Right cardiac atrium (tissue), 5 donors: ENCODE measurements at places on chromosomes 5 and 9. TPM values are rescaled to one million over a fixed set of nuclear protein-coding genes. Genes with fewer than 3 reads are reported as not detected.

DNA sequence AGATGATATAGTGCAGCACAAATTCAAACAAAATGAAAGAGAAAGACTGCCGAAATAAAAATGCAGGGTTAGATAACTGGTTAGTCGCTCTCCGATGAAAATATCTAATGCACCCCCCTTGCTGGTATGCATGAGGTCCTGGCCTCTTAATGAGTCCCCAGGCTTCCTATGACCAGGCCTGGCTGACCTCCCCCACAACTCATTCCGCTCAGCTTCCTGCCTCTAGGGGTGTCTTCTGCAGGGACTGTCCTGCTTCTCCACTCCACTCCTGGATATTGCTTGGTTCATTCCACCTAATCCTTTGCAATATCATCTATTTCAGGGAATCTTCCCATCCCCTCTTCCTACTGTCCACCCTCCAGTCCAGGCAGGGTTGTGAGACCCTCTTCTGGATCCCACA is 341.8 kb downstream of the ASTN2 start:
- no peak for DNase-seq

DNA sequence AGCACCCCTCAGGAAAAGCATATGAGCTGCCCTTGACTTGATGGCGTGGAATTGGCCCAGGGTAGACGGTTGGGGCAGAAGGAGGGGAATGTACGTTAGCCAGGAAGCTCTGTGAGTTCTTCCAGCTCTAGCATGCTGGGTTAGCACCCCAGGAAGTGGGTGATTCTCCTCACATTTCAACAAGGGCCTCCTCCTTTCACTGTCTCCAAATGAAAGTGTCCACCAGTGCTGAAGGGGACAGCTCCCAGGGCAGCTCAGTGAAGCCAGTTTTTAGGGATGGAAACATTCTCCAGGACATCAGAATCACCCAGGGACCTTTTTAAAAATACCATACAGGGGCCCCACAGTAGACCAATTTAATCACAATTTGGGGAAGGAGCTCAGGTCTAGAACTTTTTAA is 17.2 kb upstream of the AFAP1L1 start:
- DNase-seq: no peak

- DNase-seq: no peak
Measured at GRCh38 chr5:102767862-102768261, 12.8 kb downstream of the PAM start.

DNA sequence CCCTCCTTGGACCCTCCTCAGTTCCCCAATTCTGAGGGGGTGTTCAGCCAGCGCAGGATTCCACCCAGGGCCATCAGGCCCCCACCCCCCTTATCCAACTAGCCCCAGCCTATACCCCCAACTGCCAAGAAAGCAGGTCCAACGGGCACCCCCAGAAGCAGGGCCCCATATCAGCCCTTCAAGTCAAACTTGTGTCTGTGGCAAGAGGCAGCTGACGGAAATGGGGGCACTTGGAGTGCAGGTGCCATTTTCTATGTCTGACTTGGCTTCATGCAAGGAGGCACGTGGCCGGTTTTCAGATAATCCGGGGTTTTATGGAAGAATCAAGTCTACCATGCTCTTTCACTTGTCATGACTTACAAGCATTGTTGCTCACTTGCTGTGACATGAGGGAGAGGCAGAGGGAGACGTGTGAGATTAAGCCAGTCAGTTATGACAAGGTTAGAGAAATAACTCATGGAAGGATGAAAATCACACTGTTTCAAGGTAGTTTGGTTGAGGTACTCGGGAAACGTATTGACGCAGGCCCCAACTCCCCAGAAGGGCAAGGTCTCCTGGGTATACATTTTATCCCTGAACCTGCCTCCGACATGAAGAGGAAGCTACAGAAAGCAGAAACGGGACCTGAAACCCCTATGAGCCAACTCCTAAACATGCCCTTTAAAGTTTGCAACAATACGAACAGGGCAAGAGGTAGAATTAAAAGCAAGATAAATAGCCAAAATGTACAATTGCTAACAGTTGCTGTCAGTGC is 26.5 kb upstream of the CLPTM1L start:
- DNase-seq: no peak

GRCh38 chr9:115413766-115414382 is 295.9 kb upstream of the TNC start:
- DNase-seq: no peak

DNA sequence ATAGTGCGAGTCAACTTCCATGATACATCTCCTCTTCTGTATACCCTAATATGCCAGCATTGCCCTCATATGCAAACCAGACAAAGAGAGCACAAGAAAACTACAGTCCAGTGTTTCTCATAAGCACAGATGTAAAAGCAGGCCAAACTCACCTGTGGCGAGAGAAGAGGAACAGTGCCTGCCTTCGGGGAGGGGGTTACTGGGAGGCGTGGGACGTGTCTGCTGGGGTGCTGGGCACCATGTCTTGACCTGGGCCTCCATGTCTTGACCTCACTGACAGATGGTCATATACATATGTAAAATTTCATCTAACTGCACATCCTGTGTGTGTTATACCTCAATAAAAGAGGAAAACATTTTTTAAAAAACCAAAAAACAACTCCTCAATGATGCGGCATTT is 159.3 kb upstream of the PPP1R26 start:
- DNase-seq: no peak

DNA sequence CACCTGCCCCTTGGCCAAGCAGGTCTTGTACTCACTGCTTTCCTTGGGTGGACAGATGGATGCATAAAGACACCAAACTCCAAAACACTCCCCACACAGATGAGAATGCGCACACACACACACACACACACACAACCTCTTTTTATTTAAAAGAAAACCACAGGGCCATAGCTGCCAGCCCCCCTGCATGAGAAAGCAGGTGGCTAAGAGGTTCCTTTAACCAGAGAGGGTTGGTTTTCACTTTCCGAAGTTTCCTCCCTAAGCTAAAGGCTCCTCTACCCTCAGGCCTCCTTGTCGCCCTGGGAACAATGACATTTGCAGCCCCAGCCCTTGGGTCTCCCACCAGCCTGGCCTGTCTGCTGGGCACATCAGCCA is 11.1 kb downstream of the NR5A1 start:
- no peak for DNase-seq

DNA sequence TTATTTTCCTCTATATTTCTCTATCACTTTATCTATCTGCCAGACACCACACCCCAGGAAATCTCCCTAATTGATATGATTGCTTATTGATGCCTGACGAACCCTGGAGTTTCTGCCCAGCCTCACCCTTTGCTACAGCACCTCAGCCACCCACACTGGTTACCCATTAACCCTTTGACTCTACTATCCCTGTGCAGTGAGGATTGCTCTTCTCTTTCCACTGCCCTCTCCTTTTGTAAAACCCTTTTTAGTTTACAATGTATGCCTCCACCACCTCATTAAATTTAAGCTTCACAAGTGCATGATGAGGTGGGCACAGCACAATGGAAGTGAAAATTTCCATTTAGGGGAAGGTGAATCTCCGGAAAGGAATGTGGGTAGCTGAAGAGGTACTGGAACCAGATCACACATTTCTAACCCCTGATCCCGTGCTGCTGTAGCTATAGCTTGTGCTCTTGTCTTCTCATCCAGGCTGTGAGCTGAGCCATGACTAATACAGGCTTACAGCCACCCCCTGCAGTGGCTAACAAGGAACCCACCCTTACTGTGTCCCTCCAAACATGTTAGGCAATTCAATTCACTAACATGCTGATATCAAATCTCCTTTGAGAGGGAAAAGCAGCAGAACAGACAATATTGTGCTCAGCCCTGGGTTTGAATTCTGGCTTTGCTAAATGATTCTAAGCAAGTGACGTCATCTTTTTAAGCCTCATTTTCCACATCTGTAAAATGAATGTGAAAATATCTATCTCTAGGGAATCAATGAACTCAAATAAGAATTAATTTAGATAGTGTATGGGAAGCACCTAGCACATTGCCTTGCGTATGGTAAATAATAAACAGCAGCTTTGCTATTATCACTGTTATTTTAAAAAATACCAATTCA is 186.9 kb upstream of the TRIM32 start:
- no peak for DNase-seq

DNA sequence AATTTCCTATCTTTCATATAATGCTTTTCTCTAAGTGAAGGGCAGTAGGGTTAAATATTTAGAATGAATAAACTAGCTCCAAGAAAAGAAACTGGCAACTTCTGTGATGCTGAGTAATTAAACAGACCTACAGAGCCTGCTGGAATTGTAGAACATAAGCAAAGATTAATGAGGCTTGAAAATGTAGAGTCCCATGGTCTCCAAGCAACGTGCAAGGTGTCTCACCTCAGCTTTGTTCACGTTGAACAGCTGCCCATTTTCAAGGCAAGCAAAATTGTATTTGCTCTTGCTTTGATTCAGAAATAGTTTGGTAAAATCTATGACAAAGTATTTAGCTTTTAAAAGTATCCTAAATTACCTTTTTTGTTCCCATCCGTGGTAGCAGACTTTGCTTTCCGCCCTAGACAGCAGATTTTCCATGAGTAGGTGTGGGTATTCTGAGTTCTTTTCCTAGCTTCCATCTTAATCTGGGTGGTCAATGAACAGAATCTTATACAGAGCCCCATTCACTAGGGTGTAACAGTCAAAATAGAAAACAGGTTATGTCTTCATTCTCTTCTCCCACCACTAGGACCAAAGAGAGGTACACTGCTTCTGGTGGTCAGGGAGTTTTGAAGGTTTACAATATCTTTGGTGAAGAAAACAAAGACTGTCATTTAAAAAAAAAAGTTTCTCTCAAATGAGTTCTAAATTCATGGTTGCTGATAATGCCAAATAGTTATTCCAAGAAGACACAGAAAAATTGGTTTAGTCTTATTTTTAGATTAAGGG is 52.1 kb upstream of the TYRP1 start:
- no peak for DNase-seq

The ALDH1B1 gene
- total RNA-seq: 14.0 TPM

The WNK2 gene
- total RNA-seq: 246 TPM

The PCDHGA8 gene
- total RNA-seq: 4.2 TPM

The TOR2A gene
- 3.3 TPM for total RNA-seq

The PCDHGB7 gene
- 10.6 TPM for total RNA-seq

The DDX41 gene
- 39.2 TPM for total RNA-seq
